NCI-H460 (cell line): ENCODE measurements at places on chromosomes 16 and 17.

GRCh38 chr16:65153365-65154105 lies 31.7 kb upstream of the CDH11 start:
- DNase-seq = no peak

DNA sequence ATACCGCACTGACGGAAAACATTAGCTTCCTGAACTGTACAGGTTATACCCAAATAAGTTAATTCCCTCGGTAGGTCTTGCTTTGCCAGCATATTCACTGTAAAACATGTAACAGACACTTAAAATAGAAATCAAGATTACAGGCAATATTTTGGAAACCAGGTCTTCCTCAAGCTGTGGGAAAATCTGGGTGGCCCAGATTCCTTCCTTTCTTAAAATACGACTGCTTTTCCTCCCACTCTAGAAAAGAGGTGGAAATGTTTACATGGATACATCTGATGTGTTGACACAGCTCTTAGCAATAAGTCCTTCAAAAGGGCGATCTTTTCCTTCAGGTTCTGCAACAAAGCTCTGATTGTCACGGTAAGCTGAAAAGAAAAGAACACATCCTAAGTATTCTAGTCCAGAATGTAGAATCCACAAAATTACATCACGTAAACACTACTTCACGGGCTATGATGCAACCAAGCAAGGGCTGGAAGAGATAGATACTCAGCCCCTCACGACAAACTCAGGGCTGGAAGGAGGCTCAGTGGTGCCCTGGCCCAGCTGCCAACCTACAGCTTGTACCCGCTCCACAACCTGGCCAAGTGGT lies 18.4 kb downstream of the STX8 start:
- no peak for DNase-seq

- DNase-seq = no peak
These were observed 10.5 kb upstream of the CCDC182 start for GRCh38 chr17:57755480-57756070.

GRCh38 chr17:82675476-82676245 lies 22.8 kb downstream of the RAB40B start:
- no peak for DNase-seq

- no peak for DNase-seq
These were observed 486.2 kb upstream of the RBFOX1 start for GRCh38 chr16:6846452-6846851.

GRCh38 chr16:54431041-54431996 lies 144.7 kb upstream of the IRX3 start:
- no peak for DNase-seq

GRCh38 chr16:70270176-70270575 lies 18.4 kb upstream of the EXOSC6 start:
- no peak for DNase-seq

DNA sequence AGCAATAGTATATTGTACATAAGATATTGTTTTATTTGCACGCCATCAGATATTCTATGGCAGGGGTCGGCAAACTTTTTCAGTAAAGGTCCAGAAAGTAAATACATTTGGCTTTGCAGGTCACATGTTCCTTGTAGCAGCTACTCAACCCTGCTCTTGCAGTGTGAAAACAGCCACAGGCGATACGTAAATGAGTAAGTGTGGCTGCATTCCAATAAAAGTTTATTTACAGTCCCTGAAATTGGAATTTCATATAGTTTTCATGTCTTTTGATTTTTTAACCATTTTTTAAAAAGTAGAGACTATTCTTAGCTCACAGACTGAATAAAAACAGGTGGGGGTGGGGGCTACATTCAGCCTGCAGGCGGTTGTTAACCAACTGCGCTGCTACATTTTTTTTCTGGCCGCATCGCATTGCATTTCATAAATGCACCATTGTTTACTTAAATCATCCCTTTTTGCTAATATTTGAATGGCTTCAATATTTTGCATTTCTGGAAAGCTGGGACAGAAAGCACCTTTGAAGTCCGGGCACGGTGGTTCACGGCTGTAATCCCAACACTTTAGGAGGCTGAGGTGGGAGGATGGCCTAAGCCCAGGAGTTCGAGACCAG lies 50.5 kb upstream of the HAPSTR1 start:
- no peak for DNase-seq

DNA sequence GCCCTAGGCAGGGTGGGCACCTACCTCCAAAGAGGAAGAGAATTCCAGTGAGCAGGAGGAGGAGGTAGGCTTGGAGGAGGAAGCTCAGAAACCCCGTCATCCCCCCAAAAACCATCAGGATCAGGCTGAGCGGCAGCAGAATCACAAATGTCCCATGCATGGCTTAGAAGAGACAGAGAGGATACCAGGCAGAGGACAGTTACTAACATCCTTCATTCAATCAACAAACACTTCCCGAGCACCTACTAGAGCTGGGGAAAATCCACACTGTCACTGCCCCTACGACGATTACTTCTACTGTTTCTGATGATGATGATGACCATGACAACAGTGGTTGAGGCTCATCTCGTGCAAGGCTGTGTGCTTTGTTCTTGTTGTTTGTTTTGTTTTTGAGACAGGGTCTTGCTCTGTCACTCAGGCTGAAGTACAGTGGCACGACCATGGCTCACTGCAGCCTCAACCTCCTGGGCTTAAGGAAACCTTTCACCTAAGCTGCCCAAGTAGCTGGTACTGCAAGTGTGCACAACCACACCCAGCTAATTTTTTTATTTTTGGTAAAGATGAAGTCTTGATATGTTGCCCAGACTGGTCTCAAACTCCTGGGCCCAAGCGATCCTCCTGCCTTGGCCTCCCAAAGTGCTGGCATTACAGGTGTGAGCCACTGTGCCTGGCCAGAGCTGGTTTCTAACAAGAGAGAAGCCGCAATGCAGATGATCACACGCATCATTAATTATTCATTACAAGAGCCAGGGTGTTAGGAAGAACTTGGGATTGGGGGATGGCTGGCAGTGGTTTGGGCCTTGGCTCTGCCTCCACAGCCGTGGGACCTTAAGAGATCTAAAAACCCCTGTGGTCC lies 18.0 kb downstream of the TMEM114 start:
- DNase-seq = no peak

GRCh38 chr17:12664894-12665262 lies 812 bp upstream of the MYOCD start:
- DNase-seq = no peak

DNA sequence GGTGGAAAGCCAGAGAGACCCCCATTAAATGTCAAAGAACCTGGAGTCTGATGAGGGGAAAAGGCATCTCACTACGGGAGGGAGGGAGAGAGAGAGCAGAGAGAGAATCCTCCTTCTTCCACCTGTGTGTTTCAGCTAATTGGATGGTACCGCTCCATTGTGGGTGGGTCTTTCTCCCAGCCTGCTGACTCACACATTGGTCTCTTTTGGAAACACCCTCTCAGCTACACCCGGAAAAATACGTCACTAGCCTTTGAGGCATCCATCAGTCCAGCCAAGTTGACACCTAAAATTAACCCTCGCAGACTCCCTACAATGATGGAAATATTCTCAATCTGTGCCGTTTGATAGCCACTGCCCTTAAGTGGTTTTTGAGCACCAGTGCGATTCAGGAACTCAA lies 100.4 kb downstream of the ELAC2 start:
- no peak for DNase-seq

- DNase-seq = no peak
These were observed 882 bp upstream of the ATP6V0C start for GRCh38 chr16:2512735-2513404.
